ENCODE measurements at places on chromosomes 12 and 14.

DNA sequence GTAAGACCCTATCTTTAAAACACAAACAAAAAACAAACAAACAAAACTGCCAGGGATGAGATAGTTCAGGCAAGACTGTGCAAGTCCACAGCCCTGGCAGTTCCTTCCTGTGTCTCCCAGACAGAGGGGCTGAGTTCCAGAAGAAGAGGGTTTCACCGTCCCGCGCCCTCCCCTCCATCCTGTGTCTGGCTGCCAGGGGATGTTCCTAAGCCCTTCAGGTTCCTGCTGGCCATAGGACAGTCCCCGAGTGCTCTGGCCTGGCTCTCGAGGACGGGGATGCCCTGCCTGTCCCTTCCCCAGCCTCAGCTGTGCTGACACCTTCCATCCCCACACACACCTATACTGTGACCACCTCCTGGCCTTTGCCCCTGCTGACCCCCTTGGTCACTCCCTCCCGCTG is 40.6 kb upstream of the EIF5 start:
- DNase-seq = no peak

DNA sequence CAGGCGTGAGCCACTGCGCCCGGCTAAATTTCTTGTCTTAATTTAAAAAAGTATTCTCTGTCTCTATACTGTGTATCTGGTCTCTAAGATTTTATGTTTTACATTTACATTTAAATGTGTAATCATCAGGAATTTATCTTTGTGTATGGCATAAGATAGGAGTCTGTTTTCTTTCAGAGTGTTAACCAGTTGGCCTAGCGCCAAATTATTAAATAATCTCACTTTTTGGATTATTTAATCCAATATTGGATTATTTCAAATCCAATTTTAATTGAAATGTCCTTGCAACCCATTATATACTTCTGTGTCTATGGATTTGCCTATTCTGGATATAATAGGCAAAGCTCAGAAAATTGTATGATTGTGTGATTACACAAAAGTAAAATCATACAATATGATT is 45.0 kb downstream of the BAZ2A start:
- no peak for DNase-seq

- DNase-seq = no peak
These were observed 194.5 kb downstream of the C12orf75 start for GRCh38 chr12:105524961-105525360.

- DNase-seq = no peak
These were observed 39.6 kb downstream of the BICD1 start for GRCh38 chr12:32146074-32146873.

- no peak for DNase-seq
These were observed 85.7 kb downstream of the BTG1 start for GRCh38 chr12:92059960-92060359.

DNA sequence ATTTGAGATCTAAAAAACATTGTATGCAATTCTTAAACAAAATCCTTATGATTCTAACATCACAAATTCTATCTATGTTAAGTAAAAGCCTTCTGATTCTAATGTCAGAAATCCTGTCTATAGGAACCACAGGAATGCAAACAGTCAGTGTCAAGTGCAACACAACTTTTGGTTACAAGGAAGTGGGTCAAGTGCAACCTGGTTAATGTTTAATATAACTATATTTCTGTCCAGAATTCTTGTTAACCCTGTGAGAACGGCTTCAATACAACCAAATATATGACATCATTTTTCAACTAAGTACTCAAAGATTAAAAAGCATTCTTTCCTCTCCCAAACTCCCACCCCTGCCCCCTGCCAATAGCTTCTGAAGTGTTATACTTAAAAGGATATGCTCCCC is 107.9 kb upstream of the PLEKHA5 start:
- no peak for DNase-seq

- peak; percentile 34 for DNase-seq
These were observed 11.4 kb upstream of the DNAL1 start for GRCh38 chr14:73633116-73634010.

DNA sequence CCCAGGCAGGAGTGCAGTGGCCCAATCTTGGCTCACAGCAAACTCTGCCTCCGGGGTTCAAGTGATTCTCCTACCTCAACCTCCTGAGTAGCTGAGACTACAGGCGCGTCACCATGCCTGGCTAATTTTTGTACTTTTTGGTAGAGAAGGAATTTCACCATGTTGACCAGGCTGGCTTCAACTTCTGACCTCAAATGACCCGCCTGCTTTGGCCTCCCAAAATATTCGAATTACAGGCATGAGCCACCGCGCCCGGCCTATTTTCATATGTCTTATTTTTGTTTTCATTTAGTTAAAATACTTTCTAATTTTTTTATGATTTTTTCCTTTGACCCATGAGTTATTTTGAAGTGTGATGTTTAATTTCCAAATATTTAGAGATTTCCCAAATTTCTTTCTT is 143.6 kb upstream of the VRK1 start:
- no peak for DNase-seq

DNA sequence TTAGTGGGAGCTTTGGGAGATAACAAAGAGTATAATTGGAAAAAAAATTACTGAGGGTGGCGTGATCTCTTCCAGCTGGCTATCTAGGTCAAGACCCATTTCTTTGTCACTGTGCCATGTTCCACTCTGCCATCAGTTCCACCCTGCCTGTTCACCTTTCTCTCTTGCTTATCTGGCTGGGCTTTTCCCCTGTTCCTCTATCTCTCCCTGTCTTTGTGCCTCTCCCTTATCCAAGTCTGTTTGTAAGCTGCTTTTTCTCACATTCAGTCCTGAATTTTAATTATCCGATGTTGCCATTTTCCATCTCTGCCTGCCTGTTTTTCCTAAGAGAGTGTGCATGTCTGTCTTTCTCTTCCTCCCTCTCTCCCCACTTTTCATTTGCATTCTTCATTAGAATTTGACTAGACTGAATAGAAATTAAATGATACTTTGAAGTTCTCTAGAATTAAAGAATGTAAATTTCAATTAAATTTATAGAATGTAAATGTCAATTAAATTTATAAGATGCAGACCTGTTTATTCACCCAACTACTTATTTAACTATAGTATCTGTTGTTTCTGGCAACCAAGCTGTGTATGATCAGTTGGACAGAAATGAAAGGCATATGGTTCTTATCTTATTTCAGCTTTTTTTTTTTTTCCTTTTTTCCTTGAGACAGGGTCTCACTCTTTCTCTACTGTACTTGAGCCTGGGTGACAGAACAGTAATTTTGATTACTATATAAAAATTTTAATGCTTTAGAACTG is 40.9 kb upstream of the A2ML1 start:
- DNase-seq = no peak

- no peak for DNase-seq
These were observed 114.4 kb downstream of the SPTSSA start for GRCh38 chr14:34347683-34348082.

GRCh38 chr12:76929499-76929898 is 50.7 kb upstream of the CSRP2 start:
- DNase-seq = no peak

- DNase-seq = no peak
These were observed 98.1 kb upstream of the GRIP1 start for GRCh38 chr12:66776974-66777373.

DNA sequence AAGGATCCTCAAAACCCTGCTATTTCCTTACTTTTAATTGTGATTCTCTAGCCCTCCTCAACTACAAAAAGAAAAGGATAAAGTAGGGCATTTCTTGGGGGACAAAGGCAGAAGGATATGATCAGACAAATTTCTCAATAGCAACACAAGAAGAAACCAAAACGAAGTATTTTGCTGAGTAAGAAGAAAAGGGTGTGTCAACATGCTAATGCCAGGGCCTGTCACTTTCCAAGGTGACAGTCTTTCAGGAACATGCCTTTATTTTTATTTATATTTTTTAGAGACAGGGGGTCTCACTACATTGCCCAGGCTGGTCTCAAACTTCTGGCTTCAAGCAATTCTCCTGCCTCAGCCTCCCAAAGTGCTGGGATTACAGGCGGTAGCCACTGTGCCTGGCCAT is 39.8 kb downstream of the CBX5 start:
- no peak for DNase-seq

GRCh38 chr14:67158566-67158965 is 30.7 kb upstream of the GARIN2 start:
- no peak for DNase-seq

GRCh38 chr12:14612898-14613445 is 45.3 kb upstream of the PLBD1 start:
- DNase-seq = no peak

DNA sequence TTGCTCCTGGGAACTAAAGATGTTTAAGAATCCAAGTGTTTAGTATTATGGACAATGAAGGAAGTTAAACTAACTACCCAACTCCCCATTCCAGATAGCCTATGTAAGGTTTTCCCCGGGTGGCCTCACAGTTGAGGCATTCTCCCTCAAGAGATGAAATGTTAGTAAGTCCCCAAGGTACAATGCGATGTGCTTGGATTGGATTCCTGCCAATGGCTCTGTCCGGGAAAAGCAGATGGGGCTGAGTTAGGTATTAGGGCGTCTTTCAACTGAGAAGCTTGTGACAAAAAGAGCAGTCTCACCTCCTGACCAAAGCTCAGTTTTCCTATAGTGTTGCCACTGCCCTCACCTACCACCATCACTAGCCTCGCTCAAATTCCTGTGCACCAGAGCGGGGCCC is 64.8 kb upstream of the E2F7 start:
- no peak for DNase-seq

- DNase-seq = no peak
These were observed 586.3 kb downstream of the LRFN5 start for GRCh38 chr14:42192738-42193653.

- no peak for DNase-seq
These were observed 62.0 kb upstream of the LMNTD1 start for GRCh38 chr12:25615119-25615518.

- DNase-seq = no peak
These were observed 179.6 kb downstream of the SLC35F4 start for GRCh38 chr14:57686304-57686703.

GRCh38 chr14:79514700-79515099 is 696.6 kb downstream of the DIO2 start:
- DNase-seq = no peak

- no peak for DNase-seq
These were observed 52.2 kb downstream of the ATXN2 start for GRCh38 chr12:111546758-111547383.

DNA sequence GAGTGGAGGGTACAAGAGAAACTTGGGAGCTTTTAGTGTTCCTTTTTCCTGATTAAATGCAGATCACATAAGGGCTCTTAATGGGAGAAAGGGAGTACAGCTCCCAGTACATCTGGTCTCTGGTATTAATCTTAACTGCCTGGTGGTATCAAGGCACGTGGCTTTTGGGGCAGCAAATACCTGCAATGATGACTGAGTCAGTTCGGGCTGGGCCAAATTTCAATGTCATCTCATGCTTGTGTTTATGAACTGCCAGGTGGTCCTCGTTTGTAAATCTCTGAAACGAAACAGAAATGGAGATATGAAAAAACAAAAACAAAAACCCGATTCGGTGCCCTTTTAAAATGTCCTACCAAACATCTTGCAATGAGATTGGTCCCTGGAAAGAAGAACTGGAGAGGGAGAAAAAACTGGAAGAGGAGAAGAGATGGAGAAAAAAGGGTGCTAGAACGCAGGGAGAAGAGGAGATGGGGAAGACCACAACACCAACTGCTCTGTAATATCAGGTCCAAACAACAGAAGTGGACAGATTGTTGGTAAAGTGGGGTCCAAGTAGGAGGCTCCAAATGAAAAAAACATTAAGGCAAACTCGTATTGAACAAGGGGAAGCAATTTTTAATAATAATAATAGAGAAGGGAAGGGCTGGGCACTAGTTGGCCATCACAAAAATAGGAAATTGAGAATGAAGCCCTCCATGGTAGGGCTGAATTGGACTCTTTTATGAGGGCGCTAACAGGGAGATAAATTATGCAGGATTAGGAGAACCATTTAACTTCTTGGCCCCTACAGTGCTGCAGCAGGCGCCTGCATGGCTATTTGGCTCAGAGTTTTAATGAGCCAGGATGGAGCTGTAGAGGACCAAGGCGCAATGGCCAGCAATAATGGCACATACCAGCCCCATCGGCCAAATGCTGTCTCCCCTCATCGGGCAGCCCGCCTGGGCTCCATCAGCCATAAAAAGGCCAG is 45.4 kb upstream of the NPFF start:
- no peak for DNase-seq

GRCh38 chr14:55530464-55530863 is 49.5 kb upstream of the KTN1 start:
- DNase-seq = no peak

GRCh38 chr12:25458047-25458552 is 95.0 kb downstream of the LMNTD1 start:
- no peak for DNase-seq

- no peak for DNase-seq
These were observed 39.1 kb downstream of the DIO3 start for GRCh38 chr14:101600336-101600890.

DNA sequence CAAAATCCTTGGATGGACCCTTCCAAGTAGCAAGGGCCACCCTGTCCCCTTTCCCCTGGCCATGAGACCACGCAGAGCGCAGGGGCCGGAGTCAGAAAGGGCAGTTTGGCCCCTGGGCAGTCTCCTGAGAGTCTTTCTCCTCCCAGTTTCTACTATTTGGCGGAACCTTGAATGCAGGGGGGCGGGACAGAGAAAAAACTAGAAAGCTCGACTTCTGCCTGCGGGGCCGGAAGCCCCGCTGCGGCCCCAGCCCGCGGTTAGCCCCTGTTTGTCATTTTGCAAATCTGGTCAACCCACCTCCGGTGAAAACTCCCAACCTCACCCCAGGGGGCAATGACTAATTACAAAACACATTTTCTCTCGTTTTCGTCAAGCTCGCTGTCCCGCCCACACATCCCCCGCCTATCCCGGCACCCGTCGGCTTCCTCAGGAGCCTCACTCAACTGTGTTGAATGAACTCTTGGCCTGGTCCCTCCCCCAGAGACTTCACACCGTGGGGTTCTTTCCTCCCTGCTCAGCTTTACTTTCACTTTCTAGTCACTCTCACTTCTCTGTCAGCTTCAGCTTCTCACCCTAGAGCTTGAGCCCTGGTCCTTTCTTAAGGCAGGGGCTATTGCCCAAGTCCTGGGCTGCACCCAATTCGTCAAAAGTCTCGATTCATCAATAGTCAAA is 66.7 kb downstream of the IRF2BPL start:
- peak; percentile 84 for DNase-seq

GRCh38 chr12:50221228-50222008 is 54.2 kb upstream of the CERS5 start:
- DNase-seq = no peak

DNA sequence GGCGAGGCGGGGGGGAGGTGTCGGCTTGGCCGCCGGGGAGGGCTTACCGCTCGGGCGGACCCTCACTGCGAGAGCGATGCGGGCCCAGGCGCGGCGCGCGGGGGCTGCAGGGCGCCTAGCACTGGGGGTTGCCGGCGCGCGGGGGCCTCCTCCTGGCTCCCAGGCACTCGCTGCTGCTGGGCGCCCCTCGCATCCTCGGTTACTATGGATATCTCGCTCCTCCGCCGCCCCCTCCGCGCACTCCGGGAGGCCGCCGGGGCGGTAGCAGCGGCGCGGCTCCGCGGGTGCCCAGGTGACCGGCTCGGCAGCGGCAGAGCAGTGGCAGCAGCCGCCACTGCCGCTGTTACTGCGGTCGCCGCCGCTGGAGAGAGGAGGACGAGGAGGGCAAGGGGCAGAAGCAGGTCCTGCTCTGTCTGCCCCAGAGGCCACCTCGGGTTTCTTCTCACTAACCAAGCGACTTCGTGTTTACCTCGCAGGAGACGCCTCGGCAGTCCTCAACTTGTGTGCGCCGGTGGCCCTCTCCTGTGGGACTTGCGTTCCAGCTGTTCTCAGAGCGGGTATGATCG is 250.1 kb downstream of the APAF1 start:
- no peak for DNase-seq

GRCh38 chr14:66859063-66859671 is 330.1 kb upstream of the GARIN2 start:
- DNase-seq = no peak

- no peak for DNase-seq
These were observed 184.4 kb upstream of the CCND2 start for GRCh38 chr12:4089121-4089606.

GRCh38 chr12:38102197-38102596 is 214.4 kb upstream of the ALG10B start:
- DNase-seq = no peak
